ENCODE measurements at places on chromosomes 5 and 9.

DNA sequence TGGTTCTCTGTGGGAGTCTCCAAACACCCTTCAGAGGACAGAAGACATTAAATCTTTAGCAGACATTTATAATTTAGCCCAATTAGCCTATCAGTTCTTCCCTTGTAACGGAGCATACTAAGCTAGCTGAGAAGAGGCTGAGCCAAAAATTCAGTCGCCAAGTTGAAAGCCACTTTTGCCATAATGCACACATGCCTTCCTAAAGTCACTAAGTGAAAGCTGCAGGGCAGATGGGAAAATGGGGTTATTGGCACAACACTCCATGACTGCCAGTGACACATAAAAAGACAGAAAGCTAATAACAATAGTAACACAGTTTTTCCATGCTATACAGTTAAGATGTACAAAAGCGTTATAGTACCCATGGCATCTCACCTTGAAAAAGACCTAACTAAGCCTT lies 176.2 kb downstream of the DIRAS2 start:
- H3K4me1 ChIP-seq: no peaks in the 10 kb centered on the region
- no peak for DNase-seq
- no peak overlapping the region for H3K4me3 ChIP-seq
- H3K27me3 ChIP-seq: peaks cover 10% of the 10 kb centered on the region
- H3K27ac ChIP-seq: no peak overlapping the region
- H3K36me3 ChIP-seq: no peaks in the 10 kb centered on the region

DNA sequence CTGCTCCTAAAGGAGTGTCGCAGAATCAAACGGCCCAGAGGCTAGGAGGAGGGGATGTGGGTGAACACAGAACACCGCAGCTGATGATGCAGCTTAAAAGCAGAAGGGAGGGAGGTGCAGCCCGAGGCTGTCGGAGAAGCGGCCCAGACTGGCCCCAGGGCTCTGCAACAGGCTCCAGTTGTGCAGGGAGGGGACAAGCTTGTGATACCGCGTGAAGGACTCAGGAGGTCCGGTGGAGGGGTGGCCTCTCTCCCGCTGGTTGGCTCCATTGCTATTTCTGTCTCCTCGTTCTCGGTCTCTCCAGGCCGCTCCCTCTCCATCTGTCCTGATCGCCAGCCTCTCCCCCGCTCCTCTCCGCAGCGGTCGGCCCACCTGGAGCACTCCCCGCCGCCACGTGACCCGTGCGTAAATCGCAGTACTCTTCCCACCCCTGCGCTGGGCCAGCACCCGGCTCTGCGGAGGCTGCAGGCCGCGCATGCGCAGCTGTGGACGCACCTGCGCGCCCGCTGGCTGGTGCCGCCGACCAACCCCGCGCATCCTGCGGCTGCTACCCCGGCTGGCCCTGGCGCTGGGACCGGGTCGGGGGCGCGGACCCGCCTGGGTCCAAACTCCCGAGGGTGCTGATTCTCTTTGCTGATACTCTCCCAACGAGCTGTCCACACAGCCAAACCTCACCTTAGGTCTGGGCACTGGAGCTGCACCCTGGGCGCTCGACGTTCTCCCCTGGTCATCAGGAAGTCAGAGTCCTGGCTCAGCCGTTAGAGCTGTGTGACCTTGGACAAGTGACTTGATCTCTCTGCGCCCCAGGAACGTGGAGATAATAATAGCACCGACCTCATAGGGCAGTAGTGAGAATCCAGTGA lies 3.7 kb upstream of the STXBP1 start:
- H3K36me3 ChIP-seq: no peaks in the 10 kb centered on the region
- H3K27ac ChIP-seq: peak overlapping the region; percentile 9
- H3K4me3 ChIP-seq: peak overlapping the region; percentile 73
- peaks cover 13% of the 10 kb centered on the region for H3K27me3 ChIP-seq

DNA sequence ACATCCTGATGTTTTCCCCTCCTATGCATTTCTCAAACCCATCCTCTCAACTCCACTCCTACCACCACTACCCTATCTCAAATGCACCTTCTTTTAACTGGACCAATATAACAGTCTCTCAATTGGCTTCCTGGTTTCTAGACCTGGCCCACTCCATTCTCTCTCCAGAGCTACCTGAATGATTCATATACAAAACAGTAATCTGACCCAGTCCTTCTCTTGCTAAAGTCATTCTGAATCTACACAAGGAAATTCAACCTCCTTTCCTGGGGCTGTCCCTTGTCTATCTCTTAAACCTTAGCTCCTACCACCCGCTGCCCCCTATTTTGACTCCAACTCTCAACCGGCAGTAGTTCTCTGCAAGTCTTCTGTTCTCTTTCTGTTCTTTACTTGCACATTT lies 97.2 kb downstream of the PCSK1 start:
- H3K36me3 ChIP-seq: no peaks in the 10 kb centered on the region
- peaks cover 19% of the 10 kb centered on the region for H3K27me3 ChIP-seq
- no peak overlapping the region for H3K4me3 ChIP-seq
- DNase-seq: peak; percentile 17
- H3K4me1 ChIP-seq: peaks cover 11% of the 10 kb centered on the region
- no peak overlapping the region for H3K27ac ChIP-seq

DNA sequence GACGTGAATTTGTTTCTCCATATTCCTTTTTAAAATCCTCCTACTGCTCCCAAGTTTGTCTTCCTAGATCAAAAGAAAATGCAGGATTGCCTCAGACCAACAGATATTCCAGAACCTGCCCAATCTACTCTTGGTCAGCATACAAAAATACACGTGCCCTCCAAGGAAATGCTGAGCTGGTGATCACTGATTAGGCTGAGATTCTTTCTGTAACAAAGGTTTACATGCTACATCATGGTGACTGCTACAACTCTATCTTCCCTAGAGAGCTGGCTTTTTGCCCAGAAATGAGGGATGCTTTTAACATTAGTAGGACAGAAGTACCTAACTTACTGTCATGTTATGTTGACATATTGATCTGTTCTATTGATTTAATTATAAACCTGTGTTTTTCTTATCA lies 35.5 kb downstream of the OR2Y1 start:
- no peak overlapping the region for H3K4me3 ChIP-seq
- H3K27me3 ChIP-seq: peaks cover 4% of the 10 kb centered on the region
- no peak overlapping the region for H3K27ac ChIP-seq
- no peaks in the 10 kb centered on the region for H3K4me1 ChIP-seq
- H3K36me3 ChIP-seq: no peaks in the 10 kb centered on the region

- H3K4me1 ChIP-seq: no peaks in the 10 kb centered on the region
- no peaks in the 10 kb centered on the region for H3K36me3 ChIP-seq
- no peaks in the 10 kb centered on the region for H3K27me3 ChIP-seq
Observed at GRCh38 chr9:78566521-78566920, 269.6 kb downstream of the PSAT1 start.

DNA sequence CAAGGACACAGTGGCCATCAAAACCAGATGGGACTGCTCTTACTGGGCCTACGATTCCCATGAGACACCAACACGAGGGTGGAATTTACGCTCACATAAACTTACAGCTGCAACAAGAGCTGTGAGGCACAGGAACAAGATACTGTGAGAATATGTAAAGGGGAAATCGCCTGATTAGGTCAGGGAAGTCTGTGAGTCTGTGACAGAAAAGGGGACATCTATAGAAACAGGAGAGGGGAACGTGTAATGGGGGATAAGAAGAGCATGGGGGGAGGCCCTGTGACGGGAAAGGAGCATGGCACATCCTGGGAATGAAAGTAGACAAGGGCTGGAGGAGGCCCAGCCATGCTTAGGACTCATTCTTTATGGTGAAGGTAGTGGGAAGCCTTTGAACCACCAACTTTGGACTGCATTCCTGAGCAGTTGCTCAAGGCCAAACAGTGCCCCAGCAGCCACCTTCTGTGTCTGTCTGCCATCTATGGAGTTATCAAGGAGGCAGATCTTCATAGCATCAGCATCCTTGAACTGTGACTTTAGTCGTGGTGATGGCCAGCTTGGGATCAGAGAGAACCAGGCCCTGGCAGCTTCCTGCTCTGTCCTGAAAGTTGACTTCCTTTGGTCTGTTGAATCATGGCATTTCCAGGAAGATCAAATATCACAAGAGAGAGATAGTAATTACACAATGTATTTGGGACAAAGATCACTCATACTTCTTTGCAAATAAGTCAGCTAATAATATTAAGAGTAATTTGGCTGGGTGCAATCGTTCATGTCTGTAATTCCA lies 87.9 kb upstream of the FAM169A start:
- DNase-seq: no peak
- H3K36me3 ChIP-seq: no peaks in the 10 kb centered on the region
- no peak overlapping the region for H3K4me3 ChIP-seq

- H3K36me3 ChIP-seq: peaks cover 11% of the 10 kb centered on the region
- DNase-seq: peak; percentile 66
- H3K4me1 ChIP-seq: peaks cover 50% of the 10 kb centered on the region
Observed at GRCh38 chr9:35649431-35650340, 1.0 kb downstream of the SIT1 start.

DNA sequence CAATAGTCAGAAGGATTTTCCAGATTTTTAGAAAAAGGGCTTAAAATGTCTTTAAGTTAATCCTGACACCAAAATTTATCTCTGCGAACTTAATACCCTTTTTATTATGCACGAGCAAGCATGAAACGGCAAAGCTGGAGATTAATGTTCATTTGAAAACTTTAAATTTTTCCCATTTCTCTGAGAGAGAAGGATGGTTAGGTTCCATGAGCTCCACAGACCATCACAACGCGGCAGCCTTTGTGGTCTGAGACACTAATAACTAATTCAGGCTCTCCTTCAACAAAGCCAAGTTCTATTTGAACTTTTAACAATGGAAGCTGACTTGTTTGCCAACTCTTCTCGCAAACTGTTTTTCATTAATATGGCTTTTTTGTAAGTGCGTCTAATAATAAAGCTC lies 94.7 kb downstream of the MYO10 start:
- H3K36me3 ChIP-seq: no peaks in the 10 kb centered on the region
- H3K27ac ChIP-seq: no peak overlapping the region
- DNase-seq: no peak
- H3K4me1 ChIP-seq: no peaks in the 10 kb centered on the region

All from activated CD4-positive, alpha-beta memory T cell treated with anti-CD3 and anti-CD28 coated beads for 36 hours (primary cell).